ENCODE measurements at places on chromosomes 7 and 10.

GRCh38 chr7:111424768-111425167, 137.5 kb downstream of the IMMP2L start:
- no peak for DNase-seq

DNA sequence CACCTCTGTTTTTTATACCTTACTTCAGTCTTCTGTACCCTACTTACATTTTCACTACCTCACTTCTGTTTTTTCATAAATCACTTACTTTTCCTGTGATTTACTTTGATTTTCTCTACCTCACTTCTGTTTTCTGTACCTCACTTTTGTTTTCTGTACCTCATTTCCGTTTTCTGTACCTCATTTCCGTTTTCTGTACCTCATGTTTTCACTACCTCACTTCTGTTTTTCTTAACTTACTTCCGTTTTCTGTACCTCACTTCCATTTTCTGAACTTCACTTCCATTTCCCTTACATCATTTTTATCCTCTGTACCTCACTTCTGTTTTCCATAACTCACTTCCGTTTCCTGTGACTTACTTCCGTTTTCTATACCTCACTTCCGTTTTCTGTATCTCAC, 492.0 kb upstream of the AKR1E2 start:
- DNase-seq: no peak

- DNase-seq: no peak
These were observed 205.2 kb upstream of the PDE1C start for GRCh38 chr7:32275216-32276009.

DNA sequence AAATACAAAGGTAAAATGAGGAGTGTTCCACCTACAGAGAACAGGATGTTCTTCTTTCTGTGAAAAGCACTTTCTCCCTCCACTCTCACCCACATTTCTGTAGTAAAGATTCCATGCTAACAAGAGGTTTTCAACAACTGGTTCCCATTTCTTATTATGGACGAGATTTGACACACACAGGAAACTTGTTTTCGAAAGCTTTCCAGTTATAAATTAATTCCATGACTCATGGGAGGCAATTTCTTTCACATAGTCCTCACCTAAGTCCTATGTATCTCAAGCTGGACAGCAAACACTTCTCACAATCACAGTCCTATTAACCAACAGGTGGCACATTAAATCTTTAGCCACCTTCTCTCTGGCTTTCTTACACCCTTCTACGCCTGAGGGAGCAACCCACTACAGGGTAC, 24.5 kb downstream of the RAPGEF5 start:
- no peak for DNase-seq

GRCh38 chr10:103153302-103154197, 39.5 kb downstream of the NT5C2 start:
- DNase-seq: no peak

GRCh38 chr7:44184206-44184872, 4.9 kb downstream of the GCK start:
- DNase-seq: no peak

DNA sequence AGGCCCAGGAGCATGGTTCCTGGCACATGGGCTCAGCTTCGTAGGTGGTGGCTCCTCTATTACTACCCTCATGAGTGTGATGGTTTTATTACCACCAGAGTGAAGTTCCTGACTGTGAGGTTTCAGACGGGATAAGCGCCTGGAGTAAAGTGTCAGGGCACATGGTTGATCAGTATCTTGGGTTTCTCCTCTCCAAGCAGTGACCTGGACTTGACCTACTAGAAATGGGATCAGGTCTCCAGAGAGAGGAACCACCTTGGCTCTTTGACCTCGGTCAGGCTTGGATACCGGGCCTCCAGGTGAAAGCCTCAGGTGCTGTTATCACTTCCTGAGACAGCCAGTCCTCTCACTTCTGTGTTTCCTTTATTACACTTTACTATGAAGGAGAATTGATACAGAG, 67.7 kb downstream of the GRK5 start:
- no peak for DNase-seq

- peak; percentile 63 for DNase-seq
These were observed 17.9 kb upstream of the FIGNL1 start for GRCh38 chr7:50467817-50468610.

- no peak for DNase-seq
These were observed 23.8 kb upstream of the ANK3 start for GRCh38 chr10:60413306-60414012.

- DNase-seq: no peak
These were observed 53.9 kb downstream of the CUX1 start for GRCh38 chr7:101871351-101871750.

- no peak for DNase-seq
These were observed 23.5 kb upstream of the C1QL3 start for GRCh38 chr10:16545116-16545736.

DNA sequence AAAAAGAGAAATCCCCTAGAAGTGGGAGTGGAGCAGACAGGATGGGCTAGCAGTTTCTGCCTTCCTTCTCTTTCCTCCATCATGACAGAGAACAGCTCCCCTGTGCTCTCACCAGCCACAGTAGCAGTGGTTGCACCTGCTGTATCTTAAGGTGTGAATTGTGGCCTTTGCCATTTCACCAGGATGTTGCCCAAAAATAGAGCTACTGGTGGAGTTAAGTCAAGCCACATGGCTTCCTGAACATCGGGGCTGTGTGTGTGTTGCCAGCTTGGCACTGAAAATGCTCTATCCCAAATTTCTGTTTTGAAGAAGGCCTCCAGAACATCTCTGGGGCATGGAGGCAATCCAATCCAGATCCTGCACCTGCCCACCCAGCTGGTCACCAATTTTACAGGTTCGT, 348.7 kb downstream of the EXOC4 start:
- no peak for DNase-seq

DNA sequence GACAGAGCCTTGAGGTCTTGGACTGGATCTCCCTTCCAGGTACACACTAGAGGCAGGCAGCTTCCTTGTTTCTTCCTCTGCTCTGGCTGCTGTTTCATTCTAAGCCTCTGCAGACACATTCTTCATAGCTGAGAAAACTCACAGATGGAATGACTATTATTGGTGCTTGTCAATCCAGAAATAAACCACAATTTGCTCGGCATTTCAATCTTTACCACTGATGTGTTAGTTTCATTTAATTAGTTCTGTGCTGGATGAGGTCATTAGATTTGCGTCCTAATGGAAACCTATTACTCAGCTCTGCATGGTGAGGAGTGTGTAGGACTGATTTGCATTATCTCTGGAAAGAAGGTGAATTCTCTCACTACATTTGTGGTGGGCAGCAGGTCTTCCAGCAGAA, 392.5 kb downstream of the NRG3 start:
- DNase-seq: no peak

GRCh38 chr7:13411636-13412035, 577.8 kb downstream of the ETV1 start:
- no peak for DNase-seq

DNA sequence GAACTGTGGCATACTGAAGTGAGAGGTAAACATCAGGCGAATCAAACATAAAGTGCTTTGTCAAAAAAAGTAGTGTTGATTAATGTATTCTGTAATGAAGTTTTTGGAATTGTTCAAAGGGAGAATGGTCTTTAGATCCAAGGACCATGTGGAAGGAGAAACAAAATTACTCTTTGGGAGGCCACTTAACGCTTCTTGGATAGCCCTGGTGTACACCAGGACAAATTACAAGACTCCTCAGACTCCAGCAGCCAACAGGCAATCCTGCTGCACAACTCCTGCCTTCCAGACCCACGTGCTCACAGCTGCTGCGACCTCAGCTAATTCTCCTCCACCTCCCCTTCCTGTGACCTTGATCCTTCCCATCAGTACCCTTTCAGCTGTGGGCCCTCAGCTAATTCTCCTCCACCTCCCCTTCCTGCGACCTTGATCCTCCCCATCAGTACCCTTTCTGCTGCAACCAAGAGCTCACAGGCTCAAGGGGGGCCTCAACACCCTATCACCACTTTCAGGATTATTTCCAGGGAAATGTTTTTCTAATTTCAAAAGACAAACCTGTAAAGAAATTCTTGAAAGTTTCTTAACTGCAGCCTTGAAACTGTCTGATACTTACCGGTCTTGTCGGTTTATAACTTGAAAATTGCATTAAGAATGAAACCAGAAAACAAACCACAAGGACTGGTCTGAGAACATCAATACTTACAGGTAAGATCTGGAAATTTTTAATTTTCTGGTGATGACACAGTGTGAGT, 29.7 kb upstream of the DDC start:
- DNase-seq: no peak

DNA sequence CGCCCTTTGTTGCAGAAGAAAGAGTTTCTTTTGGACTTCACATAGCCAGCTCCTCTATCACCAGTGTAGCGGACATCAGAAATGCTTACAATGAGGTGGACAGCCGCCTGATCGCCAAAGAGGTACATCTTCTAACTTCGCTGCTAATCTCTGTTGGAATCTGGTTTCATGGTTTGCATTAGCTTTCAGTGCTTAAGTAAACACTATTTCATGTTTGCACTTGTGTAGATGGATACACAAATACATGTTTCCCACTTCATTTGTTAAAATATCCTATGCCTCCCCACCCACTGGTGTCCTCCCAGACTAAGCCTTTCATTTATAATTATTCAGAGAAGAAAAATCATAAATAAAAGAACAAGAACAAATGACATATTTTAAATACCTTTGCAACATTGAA, 103.9 kb downstream of the WDFY4 start:
- DNase-seq: no peak

DNA sequence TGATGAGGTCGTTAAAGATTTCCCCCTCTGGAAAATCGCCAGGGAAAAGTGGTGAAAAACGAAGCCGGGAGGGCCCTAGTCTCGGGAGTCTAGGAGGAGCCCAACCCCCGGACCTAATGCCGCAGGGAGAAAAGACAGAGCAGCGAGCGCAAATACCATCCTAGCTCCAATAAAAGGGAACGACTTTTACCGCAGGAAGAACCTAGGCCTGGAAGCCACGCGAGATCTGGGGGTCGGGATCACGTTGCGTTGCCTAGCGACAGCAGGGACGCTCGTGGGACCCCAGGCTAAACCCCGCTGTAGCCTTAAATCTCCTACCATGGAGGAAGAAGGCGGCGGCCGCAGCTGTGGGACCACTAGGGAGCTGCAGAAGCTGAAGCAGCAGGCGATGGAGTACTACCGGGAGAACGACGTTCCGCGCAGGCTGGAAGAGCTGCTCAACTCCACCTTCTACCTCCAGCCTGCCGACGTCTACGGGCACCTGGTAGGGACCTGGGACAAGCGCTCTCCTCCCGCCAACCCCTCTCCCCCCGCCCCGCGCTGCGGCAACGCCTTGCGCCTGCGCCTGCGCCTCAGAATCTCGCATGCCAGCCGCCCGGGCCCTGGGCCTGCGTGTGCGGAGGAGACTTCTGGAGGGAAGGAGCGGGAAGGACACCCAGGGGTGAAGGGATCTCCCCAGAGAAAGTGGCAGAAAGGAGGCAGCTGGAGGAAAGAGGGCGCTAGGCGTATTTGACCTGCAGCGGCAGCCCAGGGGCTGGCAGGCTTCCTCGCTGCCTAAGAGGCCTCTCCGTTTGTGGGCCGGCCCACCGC, at the start of gene ENO4:
Gene ENO4 (plus strand): TSS at position 252 of the 810 bp plus-strand sequence. CDS start 68 bp downstream, at position 320.
- peak; percentile 77 for DNase-seq

GRCh38 chr7:86814661-86815379, 171.1 kb downstream of the GRM3 start:
- no peak for DNase-seq

DNA sequence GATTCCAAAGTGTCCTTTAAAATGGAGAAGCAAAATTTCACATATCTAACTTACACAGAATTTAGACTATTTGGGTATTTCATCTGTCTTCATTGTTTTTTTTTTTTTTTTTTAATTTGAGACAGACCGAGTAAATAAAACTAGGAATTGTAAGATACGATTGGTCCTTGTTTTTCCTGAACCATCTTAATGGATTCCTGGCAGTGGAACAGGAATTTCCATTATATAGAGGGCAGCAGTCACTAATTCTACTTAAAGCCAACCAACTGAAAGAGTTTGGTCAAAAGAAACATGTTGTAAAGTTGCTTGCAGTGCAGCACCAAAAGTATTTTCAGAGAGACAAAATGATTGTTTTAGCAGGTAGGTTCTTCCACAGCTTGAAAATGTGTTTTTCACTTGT, 72.5 kb upstream of the HGF start:
- no peak for DNase-seq

- DNase-seq: no peak
These were observed 771.1 kb downstream of the GATA3 start for GRCh38 chr10:8825611-8826010.

- DNase-seq: no peak
These were observed 123.2 kb upstream of the LANCL2 start for GRCh38 chr7:55241958-55242357.

- no peak for DNase-seq
These were observed 214.1 kb upstream of the FAM3C start for GRCh38 chr7:121610243-121610642.

DNA sequence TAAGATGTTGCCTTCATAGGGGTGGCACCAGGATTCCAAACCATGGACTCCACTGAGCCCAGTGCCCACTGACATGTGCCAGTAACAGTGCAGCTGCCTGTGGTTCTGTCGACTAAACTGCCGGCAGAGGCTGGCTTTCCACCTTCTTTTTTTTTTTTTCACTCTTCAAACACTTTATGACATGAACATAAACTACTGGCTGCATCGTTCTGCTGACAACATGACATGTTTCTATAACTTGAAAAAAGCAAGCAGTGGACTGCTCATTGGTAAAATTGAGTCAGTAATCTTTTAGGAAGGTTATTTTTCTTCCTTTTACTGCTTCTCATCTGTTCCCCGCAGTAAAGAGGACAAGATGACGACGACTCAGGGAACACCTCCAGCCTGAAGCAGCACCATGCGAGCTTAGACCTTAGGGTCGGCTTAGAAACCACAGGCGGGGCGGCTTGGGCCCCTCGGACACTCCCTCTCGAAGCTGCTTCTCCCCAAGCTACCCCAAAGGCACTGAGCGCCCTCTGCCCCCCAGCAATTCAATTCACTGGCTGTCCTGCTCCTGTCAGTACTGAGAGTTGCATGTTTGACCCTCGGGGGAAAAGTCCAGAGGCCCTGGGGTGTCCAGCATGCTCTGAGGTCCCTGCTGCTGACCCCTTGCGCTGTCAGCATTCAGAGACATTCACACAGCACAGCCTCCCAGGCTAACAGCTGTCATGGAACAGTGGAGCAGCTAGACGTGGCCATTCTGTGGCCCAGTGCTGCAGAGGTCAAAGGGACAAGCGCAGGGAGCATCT, 112.5 kb downstream of the EGFR start:
- no peak for DNase-seq

DNA sequence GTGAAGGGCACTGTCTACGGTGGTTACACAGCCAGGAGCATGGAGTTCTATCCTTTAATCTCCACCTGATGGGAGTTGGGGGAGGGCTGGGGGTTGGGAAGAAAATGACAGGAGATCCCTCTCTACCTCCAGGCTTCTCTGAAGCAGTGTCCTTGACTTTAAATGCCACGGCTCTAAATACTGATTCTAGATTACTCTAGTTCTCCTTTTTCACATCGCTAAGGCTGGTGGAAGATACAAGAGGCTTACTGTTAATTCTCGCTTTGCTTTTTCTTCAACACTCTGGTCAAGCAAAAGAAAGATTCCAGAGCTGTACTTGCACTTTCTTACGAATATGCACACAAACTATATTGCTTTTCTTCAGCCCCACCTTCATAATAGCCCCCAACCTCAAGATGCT, 30.5 kb downstream of the ARL3 start:
- DNase-seq: no peak

- DNase-seq: no peak
These were observed 221.2 kb downstream of the CCSER2 start for GRCh38 chr10:84549368-84550165.

Data from progenitor cell of endocrine pancreas (in vitro differentiated cells).